ENCODE measurements at places on chromosomes 13 and 19. TPM values are rescaled to one million over a fixed set of nuclear protein-coding genes. Genes with fewer than 3 reads are reported as not detected.
A peak's percentile ranks its signal among the peaks of the same experiment; 100 is the strongest.

The TNFRSF19 gene
- total RNA-seq: 77.4 TPM

DNA sequence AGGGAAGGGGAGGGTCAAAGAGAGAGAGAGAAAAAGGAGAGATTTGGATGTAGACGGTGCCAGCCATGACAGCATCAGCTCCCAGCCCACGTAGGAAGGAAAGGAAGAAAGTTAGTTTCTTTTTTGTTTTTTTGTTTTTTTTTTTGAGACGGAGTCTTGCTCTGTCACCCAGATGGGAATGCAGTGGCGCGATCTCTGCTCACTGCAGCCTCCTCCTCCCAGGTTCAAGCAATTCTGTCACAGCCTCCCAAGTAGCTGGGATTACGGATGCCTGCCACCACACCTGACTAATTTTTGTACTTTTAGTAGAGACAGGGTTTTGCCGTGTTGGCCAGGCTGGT is 27.6 kb downstream of the ELL start:
- no peaks in the 10 kb centered on the region for H3K36me3 ChIP-seq
- no peaks in the 10 kb centered on the region for H3K27me3 ChIP-seq
- peak overlapping the region; percentile 7 for H3K27ac ChIP-seq
- no peak for DNase-seq
- no peak overlapping the region for H3K4me3 ChIP-seq

DNA sequence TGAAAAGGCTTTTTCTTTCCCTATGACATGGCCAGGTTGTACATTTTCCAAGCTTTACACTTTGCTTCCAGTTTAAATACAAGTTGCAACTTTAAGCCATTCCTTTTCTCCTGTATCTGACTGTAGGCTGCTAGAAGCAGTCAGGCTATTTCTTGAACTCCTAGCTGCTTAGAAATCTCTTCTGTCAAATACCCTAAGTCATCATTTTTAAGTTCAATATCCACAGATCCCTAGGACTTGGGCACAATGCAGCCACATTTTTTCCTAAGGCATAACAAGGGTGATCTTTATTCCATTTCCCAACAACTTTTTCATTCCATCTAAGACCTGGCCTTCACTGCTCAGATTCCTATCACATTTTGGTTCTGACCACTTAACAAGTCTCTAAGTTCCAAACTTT is 142.7 kb upstream of the TUBA3C start:
- no peaks in the 10 kb centered on the region for H3K4me1 ChIP-seq
- H3K36me3 ChIP-seq: no peaks in the 10 kb centered on the region
- no peak for DNase-seq

GRCh38 chr13:99227331-99227900 is 26.8 kb downstream of the UBAC2 start:
- no peak overlapping the region for H3K27ac ChIP-seq
- H3K4me1 ChIP-seq: peaks cover 53% of the 10 kb centered on the region
- H3K27me3 ChIP-seq: no peaks in the 10 kb centered on the region
- H3K4me3 ChIP-seq: no peak overlapping the region
- H3K36me3 ChIP-seq: no peaks in the 10 kb centered on the region
- no peak for DNase-seq

DNA sequence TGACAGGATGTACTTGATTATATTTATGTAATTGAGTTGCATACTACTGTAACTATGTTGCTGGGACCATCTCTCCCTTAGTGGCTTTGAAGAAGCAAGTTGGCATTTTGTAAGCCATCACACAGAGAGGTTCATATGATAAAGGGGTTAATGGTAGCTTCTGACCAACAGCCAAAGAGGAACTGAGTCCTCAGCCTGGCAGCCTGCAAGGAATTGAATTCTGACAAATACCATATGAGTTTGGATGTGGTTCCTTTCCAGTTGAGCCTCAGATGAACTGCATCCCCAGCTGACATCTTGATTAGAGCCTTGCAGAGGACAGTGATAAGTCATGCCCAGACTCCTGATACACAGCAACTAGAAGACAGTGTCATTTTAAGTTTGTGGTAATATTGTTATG is 8.6 kb upstream of the MYCBP2 start:
- no peak overlapping the region for H3K4me3 ChIP-seq
- H3K4me1 ChIP-seq: peaks cover 15% of the 10 kb centered on the region
- no peak for DNase-seq
- no peaks in the 10 kb centered on the region for H3K27me3 ChIP-seq
- H3K36me3 ChIP-seq: no peaks in the 10 kb centered on the region
- no peak overlapping the region for H3K27ac ChIP-seq

DNA sequence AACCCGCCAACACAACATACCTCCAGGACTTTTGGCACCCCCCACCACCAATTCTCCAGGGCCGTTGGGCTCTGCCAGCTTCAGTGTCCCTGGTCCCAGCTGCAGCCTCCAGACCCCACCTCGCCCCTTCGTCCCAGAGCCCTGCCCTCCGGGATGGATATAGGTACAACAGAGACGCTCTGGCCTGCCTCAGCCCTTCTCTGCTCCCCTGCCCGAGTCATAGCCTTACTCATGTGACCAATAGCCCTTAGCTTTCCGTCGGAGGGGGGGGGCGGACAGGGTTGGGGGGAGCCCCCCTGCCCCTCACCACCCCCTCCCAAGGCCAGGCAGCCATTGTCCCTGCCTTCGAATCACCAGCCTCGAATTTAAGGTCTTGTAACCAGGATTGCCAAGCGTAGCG is 70.8 kb upstream of the NFIC start:
- no peaks in the 10 kb centered on the region for H3K4me1 ChIP-seq
- no peak overlapping the region for H3K27ac ChIP-seq
- no peak for DNase-seq

DNA sequence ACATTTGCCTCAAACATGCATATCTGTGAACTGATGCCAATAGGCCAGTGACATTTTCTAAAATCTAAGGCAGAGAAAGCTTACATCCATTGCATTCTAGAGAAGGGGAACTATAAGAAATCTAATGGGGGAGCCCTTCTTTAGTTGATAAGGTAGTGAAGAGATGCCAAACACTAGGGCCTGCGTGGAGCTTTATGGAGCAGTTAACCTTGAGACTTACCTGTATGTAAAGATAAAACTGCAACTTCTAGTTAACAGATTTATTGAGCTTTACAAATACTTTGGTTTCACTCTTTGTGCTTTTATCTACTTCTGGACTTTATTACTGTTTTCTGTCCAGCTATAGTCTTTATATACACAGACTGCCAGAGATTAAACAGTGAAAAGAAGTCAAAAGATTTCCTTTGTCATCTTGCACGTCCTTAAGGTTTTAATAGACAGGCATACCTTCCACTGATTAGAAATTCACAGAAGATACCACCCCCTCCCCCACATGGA is 457.6 kb downstream of the KLF12 start:
- no peak for DNase-seq
- no peak overlapping the region for H3K4me3 ChIP-seq
- H3K4me1 ChIP-seq: peaks cover 12% of the 10 kb centered on the region
- peak overlapping the region; percentile 70 for H3K27ac ChIP-seq
- no peaks in the 10 kb centered on the region for H3K36me3 ChIP-seq
- no peaks in the 10 kb centered on the region for H3K27me3 ChIP-seq

- no peaks in the 10 kb centered on the region for H3K27me3 ChIP-seq
- H3K4me3 ChIP-seq: no peak overlapping the region
- peaks cover 1% of the 10 kb centered on the region for H3K36me3 ChIP-seq
- DNase-seq: no peak
- no peak overlapping the region for H3K27ac ChIP-seq
These were observed 15.1 kb downstream of the NOSIP start for GRCh38 chr19:49565261-49565660.

GRCh38 chr13:28501547-28501946 is 6.6 kb upstream of the FLT1 start:
- no peak overlapping the region for H3K4me3 ChIP-seq
- H3K4me1 ChIP-seq: no peaks in the 10 kb centered on the region
- H3K36me3 ChIP-seq: no peaks in the 10 kb centered on the region
- no peak for DNase-seq
- no peak overlapping the region for H3K27ac ChIP-seq
- H3K27me3 ChIP-seq: peaks cover 2% of the 10 kb centered on the region

DNA sequence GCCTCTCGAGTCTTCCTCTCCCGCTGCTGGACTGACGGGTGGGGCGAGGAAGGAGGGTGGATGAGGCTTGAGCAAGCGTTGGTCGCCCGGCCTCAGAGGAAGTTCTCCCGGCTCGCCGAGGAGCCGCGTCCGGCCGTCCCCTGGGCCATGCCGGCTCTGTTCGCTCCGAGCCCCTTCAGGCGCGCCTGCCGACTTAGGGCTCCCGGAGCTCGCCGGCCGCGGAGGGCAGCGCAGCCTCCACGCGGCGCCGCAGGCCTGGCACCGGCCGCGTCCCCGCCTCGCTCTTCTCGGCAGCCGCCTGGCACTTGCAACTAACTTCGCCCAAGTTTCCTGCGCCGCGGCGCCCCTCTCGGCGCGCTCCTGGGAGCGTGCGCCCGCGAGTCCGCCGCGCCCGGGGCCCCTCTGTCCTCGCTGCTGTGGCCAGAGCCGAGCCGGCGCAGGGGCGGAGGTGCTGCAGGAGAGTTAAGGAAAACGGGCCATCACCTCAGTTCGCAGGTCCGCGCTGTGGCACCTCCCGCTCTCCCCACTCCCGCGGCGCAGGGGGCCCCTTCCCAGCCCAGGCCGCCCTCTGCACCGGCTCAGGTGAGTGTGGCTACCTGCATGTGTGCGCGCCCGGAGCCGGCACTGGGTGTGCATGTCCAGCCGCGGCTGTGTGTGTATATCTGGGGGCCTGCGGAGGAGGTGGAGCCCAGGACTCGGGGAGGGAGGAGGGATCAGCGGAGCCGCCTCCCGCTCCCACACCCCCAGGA is 641 bp upstream of the SOX21 start:
- peaks cover 31% of the 10 kb centered on the region for H3K4me1 ChIP-seq
- no peaks in the 10 kb centered on the region for H3K36me3 ChIP-seq
- H3K27me3 ChIP-seq: peaks cover 74% of the 10 kb centered on the region

Data from suprapubic skin (tissue), 4 donors.